ENCODE measurements at places on chromosomes 13 and 19.

DNA sequence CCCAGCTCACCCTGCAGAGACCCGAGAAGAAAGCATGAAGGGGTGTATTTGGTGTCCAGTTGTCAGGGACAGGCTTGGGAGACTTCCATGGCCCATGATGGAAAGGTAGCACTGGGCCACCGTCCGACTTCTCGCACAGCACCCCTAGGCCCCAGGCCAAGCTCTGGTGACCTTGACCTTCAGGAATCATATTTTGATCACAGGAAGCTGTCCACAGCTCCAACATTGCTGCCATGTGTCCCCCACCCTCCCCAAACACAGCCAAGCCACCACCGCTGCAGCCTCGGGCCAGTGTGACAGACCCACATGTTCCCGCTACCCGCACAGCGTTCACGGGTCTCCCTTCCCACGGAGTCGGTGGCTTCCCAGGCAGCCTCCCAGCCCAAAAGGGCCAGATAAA, 842 bp upstream of the PTGIR start:
- DNase-seq, result no peak

DNA sequence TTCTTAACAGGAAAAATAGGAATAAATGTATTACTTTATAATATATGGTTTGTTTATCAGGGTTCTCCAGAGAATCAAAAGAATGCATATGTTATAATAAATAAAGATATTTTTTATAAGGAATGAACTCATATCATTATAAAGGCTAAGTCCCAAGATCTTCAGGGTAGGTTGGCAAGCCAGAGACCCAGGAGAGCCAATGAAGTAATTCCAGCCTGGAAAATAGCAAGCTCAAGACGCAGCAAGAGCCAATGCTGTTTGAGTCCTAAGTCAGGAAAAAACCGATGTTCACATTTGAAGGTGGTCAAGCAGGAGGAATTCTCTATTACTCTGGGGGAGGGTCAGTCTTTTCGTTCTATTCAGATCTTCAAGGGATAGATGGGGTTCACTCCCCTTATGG, 490.0 kb downstream of the PCDH20 start:
- no peak for DNase-seq

DNA sequence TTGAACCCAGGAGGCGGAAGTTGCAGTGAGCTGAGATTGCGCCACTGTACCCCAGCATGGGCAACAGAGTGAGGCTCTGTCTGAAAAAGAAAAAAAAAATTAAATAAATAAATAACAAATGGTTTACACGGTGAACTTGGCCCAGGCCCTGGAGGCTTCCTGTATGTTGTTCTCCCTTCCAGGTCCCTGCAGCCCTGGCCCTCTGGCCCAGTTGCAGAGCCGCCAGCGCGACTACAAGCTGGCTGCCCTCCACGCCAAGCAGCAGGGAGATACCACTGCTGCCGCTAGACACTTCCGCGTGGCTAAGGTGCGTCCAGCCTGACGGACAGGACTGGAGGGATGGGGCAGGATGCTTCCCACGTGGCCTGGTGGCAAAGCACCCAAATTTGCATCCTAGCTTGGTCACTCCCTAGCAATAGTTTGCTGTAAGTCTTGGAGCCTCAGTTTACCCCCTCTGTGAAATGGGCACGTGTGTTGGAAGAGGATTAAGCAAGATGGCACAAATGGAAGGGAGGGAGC, 11.9 kb downstream of the CC2D1A start:
- DNase-seq, result no peak

GRCh38 chr19:14871619-14872230, 14.2 kb downstream of the OR7A17 start:
- DNase-seq, result no peak

DNA sequence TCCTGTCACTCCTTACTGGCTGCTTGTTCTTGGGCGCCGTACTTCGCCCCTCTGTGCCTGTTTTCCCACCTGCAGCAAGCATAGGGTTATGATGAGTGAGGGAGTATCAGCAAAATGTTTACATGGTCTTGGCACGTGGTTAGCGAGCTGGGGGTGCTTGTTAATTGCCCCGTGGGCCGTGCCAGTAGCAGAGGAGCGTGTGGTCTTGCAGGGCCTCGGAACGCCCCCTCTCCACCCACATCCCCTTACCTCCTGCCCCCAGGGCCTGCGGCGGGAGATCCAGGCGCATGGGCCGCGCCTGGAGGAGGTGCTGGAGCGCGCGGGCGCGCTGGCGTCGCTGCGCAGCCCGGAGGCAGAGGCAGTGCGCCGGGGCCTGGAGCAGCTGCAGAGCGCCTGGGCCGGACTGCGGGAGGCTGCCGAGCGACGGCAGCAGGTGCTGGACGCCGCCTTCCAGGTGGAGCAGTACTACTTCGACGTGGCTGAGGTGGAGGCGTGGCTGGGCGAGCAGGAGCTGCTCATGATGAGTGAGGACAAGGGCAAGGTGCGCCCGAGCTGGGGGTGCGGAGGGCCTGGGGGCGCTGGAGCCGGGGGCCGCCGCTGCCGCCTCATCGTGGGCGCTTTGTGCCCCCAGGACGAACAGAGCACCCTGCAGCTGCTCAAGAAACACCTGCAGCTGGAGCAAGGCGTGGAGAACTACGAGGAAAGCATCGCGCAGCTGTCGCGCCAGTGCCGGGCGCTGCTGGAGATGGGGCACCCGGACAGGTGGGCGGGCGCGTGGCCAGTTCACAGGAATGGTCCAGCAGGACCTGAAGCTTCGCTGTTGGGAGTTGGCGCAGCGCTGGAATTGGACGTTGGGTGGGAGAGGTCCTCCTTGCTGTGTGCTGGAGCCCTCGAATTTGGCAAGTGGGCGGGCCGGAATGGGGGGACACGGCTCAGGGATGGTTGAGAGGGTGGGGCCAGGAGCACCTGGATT, 22.5 kb upstream of the SHKBP1 start:
- DNase-seq, result no peak

DNA sequence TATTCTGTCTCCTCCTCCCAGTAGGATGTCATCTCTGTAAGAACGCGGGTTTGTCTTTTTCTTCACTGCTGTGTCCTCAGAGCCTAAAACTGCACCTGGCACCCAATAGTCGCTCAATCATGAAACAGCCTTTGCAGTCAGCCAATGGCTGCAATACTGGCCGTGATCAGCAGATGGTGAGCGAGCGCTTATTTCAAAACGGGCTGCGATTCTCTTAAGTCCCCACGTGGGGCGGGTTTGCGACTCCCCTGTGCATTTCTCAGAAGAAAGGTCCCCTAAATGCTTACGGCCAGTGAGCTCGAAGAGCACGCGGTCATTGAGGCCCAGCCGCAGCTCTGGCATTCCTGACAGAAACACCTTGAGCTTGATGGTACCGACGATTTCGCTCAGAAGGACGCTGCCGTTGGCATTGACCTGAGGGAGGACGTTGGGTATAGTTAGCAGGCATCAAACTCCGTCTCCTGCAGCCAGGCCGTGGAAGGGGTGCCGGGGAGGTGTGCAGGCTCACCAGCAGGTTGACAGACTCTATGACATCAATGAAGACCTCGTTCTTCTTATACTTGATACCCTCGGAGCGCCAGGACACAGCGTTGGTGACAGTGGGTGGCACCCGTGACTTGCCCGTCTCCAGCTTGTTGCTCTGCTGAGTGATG, 6.0 kb downstream of the AP1M2 start:
- DNase-seq, result peak; percentile 89

DNA sequence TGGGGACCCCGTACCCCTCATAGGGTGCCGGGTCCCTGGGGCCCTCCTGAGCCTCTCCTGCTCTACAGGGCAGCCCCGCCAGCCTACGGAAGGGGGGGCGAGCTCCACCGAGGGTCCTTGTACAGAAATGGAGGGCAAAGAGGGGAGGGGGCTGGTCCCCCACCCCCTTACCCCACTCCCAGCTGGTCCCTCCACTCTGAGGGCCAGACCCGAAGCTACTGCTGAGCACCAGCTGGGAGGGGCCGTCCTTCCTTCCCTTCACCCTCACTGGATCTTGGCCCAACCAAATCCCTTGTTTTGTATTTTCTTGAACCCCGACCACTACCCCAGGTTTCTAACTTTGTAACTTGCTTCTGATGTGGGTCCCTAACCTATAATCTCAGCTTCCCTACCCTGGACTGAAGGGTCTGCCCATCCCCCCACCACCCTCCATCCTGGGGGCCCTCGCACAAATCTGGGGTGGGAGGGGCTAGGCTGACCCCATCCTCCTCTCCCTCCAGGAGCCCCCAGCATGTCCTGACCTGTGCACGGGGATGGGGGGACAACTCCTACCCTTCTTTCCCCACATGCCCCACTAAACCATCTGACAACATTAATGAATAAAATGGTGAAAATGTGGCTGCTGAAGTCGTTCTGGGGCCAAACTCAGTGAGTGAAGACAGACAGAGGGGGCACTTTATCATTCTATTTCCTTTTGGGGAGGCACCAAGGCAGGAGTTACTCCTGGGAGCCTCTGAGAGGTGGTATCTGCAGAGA, 13.0 kb downstream of the ARHGAP33 start:
- DNase-seq, result no peak

DNA sequence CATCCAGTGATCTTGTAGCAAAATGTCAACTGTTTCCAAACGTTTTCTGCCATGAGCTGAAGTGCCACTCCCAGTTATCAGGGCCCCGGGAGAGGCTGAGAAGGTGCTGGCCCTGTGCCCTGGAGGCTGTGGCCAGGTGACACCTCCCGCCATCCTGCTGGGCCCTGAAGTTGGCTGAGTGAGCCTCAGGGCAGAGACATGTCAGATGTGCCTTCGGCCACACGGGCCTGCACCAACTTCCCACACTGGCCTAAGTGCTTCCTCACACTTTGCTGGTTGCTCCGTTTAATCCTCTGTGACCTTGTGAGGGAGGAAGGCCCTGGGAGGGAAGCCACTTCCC, 4.8 kb downstream of the ADPRHL1 start:
- no peak for DNase-seq

DNA sequence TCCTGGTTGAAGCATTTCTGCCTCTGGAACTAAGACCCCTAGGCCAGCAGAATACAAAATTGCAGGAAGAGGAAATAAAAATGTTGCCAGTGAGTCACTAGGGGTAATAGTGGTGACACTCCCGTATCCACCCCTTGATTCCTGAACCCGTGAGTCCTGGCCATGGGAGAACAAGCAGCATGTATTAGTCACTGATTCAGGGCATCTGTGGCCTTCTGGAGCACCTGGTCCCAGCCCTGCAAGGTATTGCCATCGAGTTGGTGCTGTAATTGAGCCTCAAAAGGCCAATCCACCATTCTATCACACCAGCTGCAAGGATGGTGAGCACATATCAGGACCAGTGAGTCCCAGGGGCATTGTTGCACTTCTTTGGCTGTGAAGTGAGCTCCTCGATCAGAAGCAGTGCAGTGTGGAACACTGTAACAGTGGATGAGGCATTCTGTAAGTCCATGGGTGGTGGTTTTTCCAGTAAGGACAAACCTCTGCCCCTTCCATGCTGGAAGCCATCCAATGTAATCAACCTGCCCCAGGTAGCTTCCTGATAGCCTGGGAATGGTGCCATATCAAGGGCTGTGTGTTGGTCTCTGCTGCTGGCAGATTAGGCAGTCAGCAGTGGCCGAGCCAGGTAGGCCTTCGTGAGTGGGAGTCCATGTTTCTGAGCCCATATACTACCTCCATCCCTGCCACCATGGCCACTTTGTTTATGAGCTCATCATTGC, 39.6 kb downstream of the C1QTNF9 start:
- DNase-seq, result no peak

GRCh38 chr13:62418872-62419271, 1003.2 kb upstream of the PCDH20 start:
- DNase-seq, result no peak

GRCh38 chr13:101416181-101417042, at the start of gene NALCN:
Gene NALCN, minus strand, starts transcription at chr13:101416508. Its CDS starts 17,382 bp downstream, at chr13:101399126.
- DNase-seq, result no peak

- no peak for DNase-seq
Measured at GRCh38 chr13:20134732-20135131, 26.1 kb downstream of the GJA3 start.

DNA sequence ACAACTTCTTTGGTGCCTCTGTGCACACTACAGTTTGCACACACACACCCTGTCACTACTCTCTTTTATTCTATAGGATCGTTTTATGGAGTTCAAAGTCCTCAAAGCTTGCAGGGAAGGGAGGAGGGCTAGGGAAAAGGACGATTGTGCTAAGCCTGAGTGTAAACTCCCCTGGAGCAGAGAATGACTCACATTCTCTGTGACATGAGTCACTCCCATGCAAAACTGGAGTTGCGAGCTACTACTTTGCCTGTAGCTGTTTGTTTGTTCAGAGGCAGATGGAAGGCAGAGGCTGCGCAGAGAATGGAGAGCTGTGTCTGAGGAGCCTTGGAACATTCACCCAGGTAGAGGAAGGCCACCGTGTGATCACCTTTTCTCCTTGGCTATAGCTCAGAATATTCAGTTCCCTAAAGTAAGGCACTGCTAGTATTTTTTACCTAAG, 80.5 kb upstream of the MBNL2 start:
- DNase-seq, result no peak

- no peak for DNase-seq
Measured at GRCh38 chr19:5472286-5472685, 17.1 kb downstream of the ZNRF4 start.

DNA sequence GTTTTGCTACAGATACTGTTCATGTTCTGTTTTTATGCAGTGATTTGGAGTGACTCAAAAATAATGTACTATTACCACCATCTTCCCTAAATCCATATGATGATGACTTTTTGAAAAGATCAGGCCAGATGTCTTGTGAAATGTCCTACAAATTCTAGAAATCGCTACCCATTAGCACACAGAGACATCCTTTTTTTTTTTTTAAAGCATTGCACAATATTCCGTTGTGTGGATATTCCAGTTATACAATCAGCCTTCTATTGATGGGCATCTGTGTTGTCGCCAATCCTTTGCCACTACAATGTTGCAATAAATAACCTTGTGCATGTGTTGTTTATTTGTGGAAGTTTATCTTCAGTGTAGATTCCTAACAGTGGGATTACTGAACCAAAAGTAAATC, 24.5 kb downstream of the ZDHHC20 start:
- no peak for DNase-seq

- DNase-seq, result no peak
Measured at GRCh38 chr13:98998831-98999638, 21.2 kb upstream of the DOCK9 start.

Measured in stimulated activated CD4-positive, alpha-beta T cell treated with anti-CD3 and anti-CD28 coated beads, Interleukin-1b, Interleukin-23, amount 100 ng/mL, for 1 hour (primary cell).